ENCODE measurements at places on chromosomes 2 and 18.

DNA sequence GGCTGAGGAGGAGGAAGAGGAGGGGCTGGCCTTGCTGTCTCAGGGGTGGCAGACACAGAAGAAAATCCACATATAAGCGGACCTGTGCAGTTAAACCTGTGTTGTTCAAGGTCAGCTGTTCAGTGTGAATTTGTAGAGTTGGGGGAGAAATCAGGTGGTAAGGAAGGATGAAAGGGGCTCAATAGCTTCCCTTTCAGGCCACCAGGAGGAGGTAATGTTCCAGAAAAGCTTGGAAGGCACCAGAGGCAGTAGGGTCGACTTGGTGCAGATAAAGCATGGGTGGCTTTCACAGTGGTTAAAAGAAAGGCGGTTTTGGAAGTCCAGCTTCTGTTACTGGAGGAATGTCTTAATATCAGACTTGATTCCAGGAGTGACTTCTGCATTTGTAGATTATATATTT, 167.4 kb downstream of the THSD7B start:
- peak; percentile 5 for DNase-seq

DNA sequence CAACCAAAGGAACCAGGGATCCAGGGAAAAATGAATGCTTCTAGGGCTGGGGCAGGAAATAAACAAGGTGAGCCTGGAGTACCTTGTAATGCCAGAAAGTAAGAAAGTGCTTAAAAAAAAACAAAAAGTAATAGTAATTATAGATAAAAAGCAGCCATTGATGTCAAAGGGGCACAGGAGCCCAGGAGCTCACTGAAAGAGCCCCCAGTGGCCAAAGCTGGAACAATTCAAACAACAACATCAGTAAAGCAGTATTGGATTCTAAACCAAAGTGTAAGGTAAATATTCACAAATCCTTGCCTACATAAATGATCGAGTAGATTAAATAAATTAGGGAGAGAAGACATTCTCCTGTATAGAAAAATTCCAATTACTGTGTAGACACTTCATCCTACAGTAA, 114.3 kb upstream of the ARL4C start:
- peak; percentile 17 for DNase-seq

GRCh38 chr18:4412286-4412685, 42.8 kb downstream of the DLGAP1 start:
- no peak for DNase-seq

GRCh38 chr18:41326311-41326710, 628.7 kb upstream of the PIK3C3 start:
- peak; percentile 31 for DNase-seq

DNA sequence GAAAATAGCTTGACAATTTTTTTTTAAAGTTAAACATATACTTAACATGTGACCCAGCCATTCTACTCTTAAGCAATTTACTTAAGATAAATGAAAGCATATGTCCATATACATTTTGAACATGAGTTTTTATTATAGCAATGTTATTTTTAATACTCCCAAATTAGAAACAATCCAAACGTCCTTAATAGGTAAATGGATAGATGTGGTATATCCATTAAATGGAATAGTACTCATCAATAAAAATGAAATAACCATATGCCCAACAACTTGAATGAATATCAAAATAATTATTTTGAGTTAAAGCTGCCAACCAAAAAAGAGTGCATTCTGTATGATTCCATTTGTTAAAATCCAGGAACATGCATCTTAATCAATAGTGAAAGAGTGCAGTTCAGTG, 29.1 kb downstream of the NCOA1 start:
- no peak for DNase-seq

- DNase-seq = peak; percentile 3
These were observed 172.3 kb upstream of the SLC35G4 start for GRCh38 chr18:11437046-11437445.

- DNase-seq = no peak
These were observed 100.8 kb downstream of the COLEC12 start for GRCh38 chr18:399631-400135.

DNA sequence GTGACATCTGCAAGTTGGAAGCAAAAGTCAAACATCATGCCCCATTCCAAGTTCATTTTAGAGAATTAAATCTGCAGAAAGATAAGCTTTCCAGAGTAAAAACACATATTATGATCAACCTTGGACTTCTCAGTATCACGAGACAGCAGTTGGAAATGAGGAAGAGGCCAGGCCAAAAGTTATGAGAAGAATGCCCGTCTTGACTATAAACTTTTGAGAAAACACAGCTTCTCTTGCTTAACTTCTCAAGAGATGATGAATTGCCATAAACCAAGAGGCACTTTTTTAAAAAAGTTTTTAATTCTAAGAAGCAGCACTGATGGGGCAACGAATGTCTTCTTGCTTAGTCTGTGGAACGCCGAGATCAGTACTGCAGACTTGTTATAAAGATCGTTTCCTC, 52.6 kb upstream of the NFU1 start:
- peak; percentile 19 for DNase-seq

DNA sequence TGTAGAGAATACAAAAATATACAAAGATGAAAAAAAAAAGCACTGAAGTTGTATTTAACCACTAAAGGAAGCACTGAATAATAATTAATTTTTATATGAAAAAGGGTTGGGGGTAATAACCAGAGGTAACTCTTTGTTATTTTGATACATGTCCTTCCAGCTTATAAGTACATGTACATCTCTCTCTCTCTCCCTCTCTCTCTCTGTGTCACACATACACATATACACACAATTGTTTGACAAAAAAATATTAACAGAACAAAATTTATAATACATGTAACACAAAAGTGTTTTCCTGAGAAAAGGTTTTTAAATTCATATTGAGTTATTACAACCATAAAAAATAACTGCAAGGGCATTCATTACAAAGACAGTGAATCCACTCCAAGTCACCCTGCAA, 4.6 kb downstream of the WIPF1 start:
- DNase-seq = no peak

- no peak for DNase-seq
These were observed 52.9 kb upstream of the CHMP1B start for GRCh38 chr18:11798271-11798670.

- peak; percentile 25 for DNase-seq
These were observed 3.4 kb downstream of the MBP start for GRCh38 chr18:77129150-77129551.

DNA sequence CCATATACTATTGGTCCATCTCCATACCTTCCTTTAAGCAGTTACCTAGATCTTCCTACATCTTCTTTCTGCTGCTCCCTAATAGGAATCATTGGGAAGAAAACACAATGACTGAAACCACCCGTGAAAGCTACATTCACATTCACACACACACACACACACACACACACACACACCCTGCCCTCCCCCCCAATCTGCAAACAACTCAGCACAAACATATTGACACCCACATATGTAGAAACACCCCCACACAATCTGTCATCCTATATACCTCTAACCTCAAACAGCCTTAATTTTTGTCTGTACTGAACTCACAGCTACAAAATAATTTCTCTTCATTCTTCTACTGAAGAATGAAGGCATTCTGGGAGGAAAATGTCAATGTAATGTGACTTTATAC, 63.8 kb downstream of the KLF7 start:
- DNase-seq = no peak

DNA sequence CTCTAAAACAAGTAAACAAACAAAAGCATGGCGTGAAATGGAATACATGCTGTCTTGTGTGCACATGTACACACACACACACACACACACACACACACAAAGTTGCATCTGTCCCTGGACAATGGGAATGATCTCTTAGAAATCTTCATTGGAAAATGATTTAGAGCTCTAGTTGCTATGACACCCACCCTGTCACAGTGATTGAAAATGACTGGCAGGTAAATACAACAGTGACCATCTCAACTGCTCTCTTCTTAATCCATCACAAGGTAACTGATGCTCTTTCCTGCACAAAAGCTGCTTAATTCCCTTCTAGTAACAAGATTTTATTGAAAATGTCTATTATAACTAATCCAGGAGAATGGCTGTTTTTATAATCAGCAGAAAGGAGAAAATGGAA, 1011.7 kb upstream of the GYPC start:
- no peak for DNase-seq

- DNase-seq = no peak
These were observed 330.0 kb upstream of the PKDCC start for GRCh38 chr2:41717839-41718238.

GRCh38 chr2:197502201-197502600, 2.0 kb downstream of the HSPE1 start:
- no peak for DNase-seq

DNA sequence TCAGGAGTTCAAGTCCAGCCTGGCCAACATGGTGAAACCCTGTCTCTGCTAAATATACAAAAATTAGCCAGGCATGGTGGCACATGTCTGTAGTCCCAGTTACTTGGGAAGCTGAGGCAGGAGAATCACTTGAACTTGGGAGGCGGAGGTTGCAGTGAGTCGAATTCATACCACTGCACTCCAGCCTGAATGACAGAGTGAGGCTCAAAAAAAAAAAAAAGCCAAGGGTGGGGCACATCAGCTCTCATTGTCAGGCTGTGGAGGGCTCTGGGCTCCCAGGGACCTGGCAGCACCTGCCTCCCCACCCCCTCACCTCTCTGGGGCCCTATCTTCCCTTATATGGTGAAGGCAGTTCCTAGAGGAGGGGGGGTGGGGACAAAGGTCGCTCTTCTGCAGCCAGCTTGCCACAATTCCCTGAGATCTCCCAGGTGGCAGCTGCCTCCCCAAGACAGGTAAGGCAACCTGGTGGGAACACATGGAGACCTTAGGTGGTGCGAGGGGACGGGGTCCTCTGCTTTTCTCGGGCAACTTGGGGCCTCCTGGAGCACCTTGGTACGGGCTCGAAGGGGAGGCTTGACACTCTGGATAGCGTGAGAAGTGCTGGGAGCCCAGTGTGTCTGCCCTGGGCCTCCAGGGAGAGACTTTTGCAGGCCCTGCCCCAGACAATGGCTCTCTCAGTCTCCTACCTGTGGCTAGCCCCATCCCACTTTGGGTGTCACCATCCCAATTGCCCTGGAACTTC, at the start of gene VIL1:
Gene VIL1 (plus strand): TSS at position 407 of the 742 bp plus-strand sequence. CDS start 4,656 bp downstream, outside the sequence.
- DNase-seq = no peak

DNA sequence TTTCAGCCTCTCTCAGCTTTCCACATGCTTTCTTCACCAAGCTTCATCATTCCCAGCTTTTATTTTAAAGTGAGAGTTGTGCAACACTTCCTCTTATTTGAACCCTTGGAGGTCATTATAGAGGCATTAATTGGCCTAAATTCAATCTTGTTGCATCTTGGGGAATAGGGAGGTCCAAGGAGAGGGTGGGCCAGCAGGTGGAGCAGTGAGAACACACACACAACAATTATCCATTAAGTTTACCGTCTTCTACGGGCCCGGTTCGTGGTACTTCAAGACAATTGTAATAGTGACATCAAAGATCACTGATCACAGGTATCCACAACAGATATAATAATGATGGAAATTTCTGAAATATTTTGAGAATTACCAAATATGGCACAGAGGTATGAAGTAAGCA, 457.2 kb upstream of the SMIM21 start:
- DNase-seq = no peak

GRCh38 chr2:181680055-181680936, at the start of gene NEUROD1:
Gene NEUROD1, minus strand, starts transcription at chr2:181680517. Its CDS starts 1,657 bp downstream, at chr2:181678860.
- no peak for DNase-seq

DNA sequence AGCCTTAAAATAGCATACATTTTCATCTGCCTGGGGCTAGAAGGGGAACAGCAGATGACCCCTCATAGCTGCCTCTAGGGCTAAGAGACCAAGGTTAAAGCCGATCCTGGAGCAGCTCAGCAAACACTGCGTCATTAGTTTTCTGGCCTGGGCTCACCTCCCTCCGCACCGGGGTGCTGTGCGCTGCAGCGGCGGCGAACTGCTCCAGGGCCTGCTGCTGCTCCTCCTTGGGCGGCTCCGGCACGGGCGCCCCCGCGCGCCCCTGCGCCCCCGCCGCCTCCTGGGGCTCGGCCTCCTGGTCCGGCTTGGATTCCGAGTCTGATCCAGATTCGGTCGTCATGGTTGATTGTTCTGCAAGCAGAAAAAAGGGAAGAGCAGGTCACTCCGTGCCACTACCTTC, 55.0 kb downstream of the EPB41L3 start:
- DNase-seq = no peak

- DNase-seq = no peak
These were observed 47.3 kb downstream of the EPB41L5 start for GRCh38 chr2:120060088-120060623.

- peak; percentile 14 for DNase-seq
These were observed 139.0 kb downstream of the EHBP1 start for GRCh38 chr2:62844311-62845090.

GRCh38 chr2:101843048-101843447, 145.5 kb downstream of the MAP4K4 start:
- peak; percentile 54 for DNase-seq

GRCh38 chr2:172976116-172976515, 99.5 kb upstream of the MAP3K20 start:
- no peak for DNase-seq

DNA sequence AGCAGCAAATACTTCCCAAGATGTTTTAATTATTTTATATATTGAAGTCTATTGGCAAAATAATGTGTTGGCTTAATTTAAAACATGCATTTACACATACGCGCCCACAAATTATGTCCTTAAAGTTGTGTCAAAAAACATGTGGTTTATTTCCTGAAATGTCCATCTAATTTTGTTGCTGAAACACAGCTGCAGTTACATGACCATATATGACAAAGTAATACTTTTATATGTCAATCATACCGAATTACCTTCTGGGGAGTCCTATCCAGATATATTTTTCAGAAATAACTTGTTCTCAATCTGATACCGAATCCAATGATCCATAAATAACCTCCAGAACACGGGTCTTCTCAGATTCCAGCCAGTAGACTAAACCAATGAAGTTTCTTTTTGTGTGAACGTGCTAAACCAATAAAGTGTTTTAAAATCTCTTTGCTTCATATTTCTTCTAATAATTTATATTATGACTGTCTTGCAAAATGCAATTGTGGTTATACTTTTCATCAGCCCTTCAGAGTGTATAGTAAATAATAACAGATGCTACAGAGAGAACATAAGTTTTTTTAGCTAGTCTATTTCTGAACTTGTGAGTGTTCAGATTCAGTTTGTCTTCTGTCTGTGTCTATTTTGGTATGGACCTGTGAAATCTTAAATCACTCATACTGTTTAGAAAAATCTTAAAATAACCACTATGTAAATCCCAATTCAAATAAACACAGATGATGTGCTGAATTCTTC, 2.4 kb downstream of the SCG2 start:
- DNase-seq = peak; percentile 61

DNA sequence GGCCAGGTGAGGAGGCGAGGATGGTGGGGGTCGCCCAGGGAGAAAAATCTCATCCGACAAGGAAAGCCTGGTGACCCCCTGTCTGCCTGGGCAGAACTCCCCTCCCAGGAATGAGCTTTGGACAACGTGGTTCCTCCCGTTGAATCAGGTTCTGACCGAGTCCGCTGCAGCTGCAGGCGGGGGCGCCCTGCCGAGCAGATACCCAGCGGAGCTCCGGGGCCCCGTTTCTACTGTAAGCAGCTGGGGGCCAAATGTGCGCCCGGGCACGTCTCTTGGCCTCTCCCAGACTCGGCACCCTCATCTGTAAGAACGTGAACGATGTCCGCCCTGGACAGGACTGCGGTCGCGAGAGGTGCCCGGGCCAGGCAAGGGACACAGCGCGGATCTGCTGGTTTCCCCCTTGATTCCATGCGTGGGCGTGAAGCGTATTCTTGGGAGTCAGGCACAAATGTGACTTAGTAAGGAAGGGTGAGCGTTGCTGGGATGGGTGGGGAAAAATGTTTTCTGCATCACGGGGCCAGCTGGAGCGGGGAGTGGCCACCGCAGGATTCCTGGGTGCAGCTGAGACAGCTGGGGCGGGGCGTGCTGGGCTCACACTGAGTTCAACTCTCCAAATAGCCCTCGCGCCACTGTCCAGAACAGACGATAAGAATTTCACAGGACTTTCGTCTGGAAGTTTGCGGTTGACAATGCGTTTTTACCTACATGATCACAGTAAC, 20.2 kb upstream of the TUBB6 start:
- peak; percentile 93 for DNase-seq

GRCh38 chr2:203873921-203874631, 6.5 kb downstream of the CTLA4 start:
- no peak for DNase-seq

All from adipocyte (in vitro differentiated cells).